A549 treated with AZD2906 at 1 μM for 4 hours (cell line): ENCODE measurements at places on chromosomes 1 and 21. TPM values are rescaled to one million over a fixed set of nuclear protein-coding genes. Genes with fewer than 3 reads are reported as not detected.

The SEMA4A gene
- total RNA-seq: 0.34 to 0.69 TPM (median 0.40 TPM) in 5 replicates

The PRDX6 gene
- total RNA-seq: 317 to 355 TPM (median 351 TPM) in 5 replicates

The CFHR4 gene
- total RNA-seq: not detected in 5 replicates

The RAB7B gene
- 0.91 to 1.6 TPM (median 1.1 TPM) in 5 replicates for total RNA-seq
